ENCODE measurements at places on chromosomes 6 and 20. TPM values are rescaled to one million over a fixed set of nuclear protein-coding genes. Genes with fewer than 3 reads are reported as not detected.

NINL gene
- total RNA-seq: 2.3 TPM

MYLK4 gene
- total RNA-seq: 0.62 TPM

PRR18 gene
- not detected for total RNA-seq

CARMIL1 gene
- total RNA-seq: 5.4 TPM

TFAP2D gene
- total RNA-seq: not detected

VPS52 gene
- 79.1 TPM for total RNA-seq

MAPK13 gene
- 29.3 TPM for total RNA-seq

PPP1R16B gene
- 67.4 TPM for total RNA-seq

TPBG gene
- total RNA-seq: 0.35 TPM

ECT2L gene
- total RNA-seq: not detected

MAS1 gene
- total RNA-seq: not detected

DNA sequence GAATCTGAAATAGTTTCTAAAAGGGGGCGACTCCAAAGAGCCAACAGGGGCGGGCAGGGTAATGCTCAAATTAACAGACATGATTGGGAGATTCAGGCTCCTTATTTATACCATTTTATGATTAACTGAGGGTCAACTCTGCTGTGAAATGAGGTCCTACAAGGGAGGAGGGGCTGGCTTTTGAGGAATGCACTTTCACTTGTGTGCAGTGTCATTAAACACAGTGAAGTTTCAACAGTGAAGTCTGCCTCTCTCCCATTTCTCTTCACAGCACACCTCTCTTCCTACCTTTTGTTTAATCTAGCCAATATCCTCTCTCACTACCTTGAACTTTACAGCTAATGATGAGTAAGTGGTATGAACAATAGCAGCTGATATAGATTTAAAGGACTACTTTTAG, 557.3 kb upstream of the CITED2 start:
- H3K4me3 ChIP-seq: no peak overlapping the region

DNA sequence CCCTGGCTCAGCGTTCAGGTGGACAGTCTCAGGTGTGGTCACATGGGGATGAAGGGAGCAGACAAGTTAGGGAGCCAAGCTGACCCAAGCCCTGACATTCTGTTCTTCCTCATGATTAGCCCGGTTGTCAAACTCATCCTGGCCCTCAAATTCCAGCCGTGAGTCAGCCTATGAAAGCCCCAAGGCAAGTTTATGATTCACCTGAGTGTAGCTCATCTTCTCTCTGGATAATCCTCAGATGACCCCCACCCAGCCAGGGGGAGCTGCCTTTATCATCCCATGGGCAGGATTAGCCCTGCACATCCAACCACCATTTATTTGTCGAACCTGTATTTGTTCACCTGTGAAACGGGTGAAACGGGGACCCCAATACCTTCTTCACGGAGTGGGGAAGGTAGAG, 161.9 kb downstream of the DHX35 start:
- no peak overlapping the region for H3K4me3 ChIP-seq
- H3K4me1 ChIP-seq: no peaks in the 10 kb centered on the region
- no peak overlapping the region for H3K27ac ChIP-seq
- H3K36me3 ChIP-seq: no peaks in the 10 kb centered on the region
- peaks cover 3% of the 10 kb centered on the region for H3K27me3 ChIP-seq
- DNase-seq: no peak

- no peaks in the 10 kb centered on the region for H3K27me3 ChIP-seq
- H3K36me3 ChIP-seq: peaks cover 12% of the 10 kb centered on the region
- peaks cover 29% of the 10 kb centered on the region for H3K4me1 ChIP-seq
Measured at GRCh38 chr6:15359335-15359862, 113.5 kb downstream of the JARID2 start.

GRCh38 chr6:100691972-100692371, 189.2 kb downstream of the ASCC3 start:
- peaks cover under 1% of the 10 kb centered on the region for H3K36me3 ChIP-seq
- H3K27me3 ChIP-seq: no peaks in the 10 kb centered on the region
- no peak for DNase-seq
- H3K27ac ChIP-seq: no peak overlapping the region
- H3K4me3 ChIP-seq: no peak overlapping the region

DNA sequence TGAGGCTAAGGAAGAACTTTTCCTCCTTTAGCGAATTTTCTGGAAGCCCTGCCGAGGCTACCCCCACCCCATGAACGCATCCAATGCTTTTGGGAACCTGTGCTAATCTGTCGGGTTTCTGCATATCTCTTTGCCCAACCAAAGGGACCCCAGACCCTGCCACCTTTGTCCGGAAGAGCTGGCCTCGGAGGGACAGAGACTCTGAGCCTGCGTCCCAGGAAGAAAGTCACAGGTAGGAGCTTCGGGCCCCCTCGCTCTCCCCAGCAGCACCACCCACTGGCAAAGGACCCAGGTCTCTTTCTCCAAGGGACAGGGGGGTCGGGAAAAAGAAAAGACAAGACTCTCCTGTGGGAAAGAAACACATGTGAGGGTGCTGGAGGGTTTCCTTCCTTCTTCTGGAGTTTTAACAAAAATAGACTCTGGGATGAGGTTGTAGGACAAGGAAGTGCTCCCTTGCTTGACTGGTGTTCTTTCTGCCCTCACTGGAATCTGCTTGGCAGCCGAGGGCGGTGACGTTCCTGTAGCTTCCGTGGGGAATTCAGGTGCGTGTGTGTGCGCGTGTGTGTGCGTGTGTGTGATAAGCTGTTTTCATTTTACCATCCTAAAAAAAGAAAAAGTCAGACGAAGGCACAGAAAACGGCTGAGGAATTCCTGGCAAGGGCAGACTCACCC, 16.3 kb upstream of the FOXC1 start:
- no peak overlapping the region for H3K4me3 ChIP-seq
- H3K36me3 ChIP-seq: no peaks in the 10 kb centered on the region
- peaks cover 8% of the 10 kb centered on the region for H3K4me1 ChIP-seq
- DNase-seq: no peak
- peaks cover 44% of the 10 kb centered on the region for H3K27me3 ChIP-seq

GRCh38 chr6:27892649-27893058, 19.5 kb downstream of the OR2B2 start:
- H3K27me3 ChIP-seq: no peaks in the 10 kb centered on the region
- no peak overlapping the region for H3K27ac ChIP-seq
- no peak overlapping the region for H3K4me3 ChIP-seq
- peaks cover 39% of the 10 kb centered on the region for H3K4me1 ChIP-seq
- peaks cover 8% of the 10 kb centered on the region for H3K36me3 ChIP-seq
- DNase-seq: no peak

DNA sequence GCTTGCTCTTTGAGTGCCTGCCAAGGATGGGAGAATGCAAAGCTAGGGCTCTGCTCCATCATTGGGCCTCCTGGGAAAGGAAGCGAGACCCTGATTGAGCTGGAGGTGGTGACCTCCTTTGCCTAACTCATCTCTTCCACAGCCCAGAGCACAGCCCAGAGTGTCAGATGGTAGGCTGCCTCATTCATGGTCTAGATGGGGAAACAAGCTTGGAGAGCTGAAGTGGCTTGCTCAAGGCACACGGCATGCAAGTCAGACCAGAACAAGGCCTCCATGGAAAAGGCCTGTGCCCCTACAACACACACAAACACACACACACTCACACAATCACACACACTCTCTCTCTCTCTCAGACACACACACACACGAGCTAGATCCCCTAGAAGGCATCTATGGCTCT, 17.5 kb downstream of the TGM3 start:
- no peaks in the 10 kb centered on the region for H3K36me3 ChIP-seq
- no peak overlapping the region for H3K27ac ChIP-seq
- H3K4me3 ChIP-seq: no peak overlapping the region
- H3K4me1 ChIP-seq: no peaks in the 10 kb centered on the region
- no peaks in the 10 kb centered on the region for H3K27me3 ChIP-seq

- no peak overlapping the region for H3K27ac ChIP-seq
- no peak for DNase-seq
- H3K27me3 ChIP-seq: no peaks in the 10 kb centered on the region
Measured at GRCh38 chr6:42841844-42842584, 37.4 kb upstream of the RPL7L1 start.

- no peak for DNase-seq
- H3K36me3 ChIP-seq: no peaks in the 10 kb centered on the region
Measured at GRCh38 chr20:6685626-6686025, 81.9 kb upstream of the BMP2 start.

DNA sequence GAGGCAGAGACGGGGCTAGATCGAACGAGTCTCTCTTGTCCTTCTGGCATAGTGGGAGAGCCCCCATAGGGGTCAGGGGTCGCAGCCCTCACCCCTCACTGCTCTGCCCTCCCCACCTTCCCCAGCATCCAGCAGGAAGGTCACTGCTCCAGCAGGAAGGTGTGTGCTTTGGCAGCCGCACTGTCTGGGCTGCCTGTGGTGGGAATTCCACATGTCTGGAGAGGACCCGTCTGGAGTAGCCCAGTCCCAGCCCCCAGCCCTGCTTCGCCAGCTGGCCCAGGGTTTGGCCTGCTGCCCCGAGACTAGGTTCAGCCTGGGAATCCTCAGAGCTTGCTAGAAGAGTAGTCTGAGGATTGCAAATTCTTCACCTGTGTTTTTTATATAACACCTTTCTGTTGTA, 2.5 kb upstream of the R3HDML start:
- H3K27ac ChIP-seq: no peak overlapping the region
- no peak overlapping the region for H3K4me3 ChIP-seq
- no peak for DNase-seq
- no peaks in the 10 kb centered on the region for H3K4me1 ChIP-seq
- peaks cover 3% of the 10 kb centered on the region for H3K27me3 ChIP-seq

GRCh38 chr6:14596410-14596809, 478.8 kb downstream of the CD83 start:
- DNase-seq: no peak
- H3K36me3 ChIP-seq: no peaks in the 10 kb centered on the region
- no peak overlapping the region for H3K4me3 ChIP-seq
- H3K27me3 ChIP-seq: no peaks in the 10 kb centered on the region
- no peak overlapping the region for H3K27ac ChIP-seq

DNA sequence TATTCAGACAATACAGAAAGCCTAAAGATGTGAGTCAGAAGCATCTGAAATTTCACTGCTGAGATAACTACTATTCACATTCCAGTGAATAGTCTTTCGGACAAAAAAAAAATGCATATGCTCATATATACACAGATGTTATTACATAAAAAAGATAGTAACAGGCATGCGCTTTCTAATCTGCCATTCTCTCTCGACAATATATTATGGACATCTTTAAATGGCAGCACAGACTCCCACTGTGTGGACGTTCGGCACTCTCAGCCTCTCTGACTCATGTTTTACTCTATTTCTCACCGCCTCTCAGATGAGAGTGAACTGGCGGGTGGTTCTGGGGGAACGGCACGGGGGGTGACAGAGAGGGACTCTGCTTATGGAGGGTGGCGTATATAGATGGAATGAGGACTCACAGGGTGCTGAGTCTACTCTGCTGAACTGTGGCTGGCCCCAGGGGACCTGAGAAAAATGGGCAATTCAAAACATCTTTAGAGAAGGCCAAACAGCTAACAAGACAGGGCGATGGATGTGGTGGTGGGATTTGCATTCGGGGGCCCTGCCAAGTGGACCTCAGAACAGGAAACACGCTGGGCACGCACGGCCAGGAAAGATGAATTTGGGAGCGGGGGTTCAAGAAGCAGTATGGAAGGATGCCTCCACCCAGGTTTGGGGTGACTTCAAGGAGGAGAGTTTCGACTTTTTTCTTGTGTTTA, 68.9 kb downstream of the MDGA1 start:
- H3K27me3 ChIP-seq: peaks cover 16% of the 10 kb centered on the region
- no peak overlapping the region for H3K4me3 ChIP-seq
- H3K27ac ChIP-seq: no peak overlapping the region
- no peak for DNase-seq
- H3K4me1 ChIP-seq: peaks cover 6% of the 10 kb centered on the region

DNA sequence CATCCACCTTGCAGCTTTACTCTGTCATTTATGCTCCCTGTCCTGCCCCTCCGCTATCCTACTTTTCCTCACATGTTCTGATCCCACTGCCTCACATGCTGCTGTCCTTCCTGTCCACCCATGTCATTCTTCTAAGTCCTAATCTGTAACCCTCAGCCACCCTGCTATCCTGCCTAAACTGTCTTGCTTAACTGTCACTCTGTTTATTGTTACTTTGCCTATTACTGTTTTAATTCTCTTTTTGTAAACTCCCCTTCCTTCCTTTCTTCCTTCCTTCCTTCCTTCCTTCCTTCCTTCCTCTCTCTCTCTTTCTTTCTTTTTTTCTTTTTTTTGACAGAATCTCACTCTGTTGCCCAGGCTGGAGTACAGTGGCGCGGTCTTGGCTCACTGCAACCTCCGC, 1.4 kb downstream of the CUL9 start:
- DNase-seq: no peak
- peak overlapping the region; percentile 54 for H3K27ac ChIP-seq
- no peaks in the 10 kb centered on the region for H3K27me3 ChIP-seq
- peaks cover 50% of the 10 kb centered on the region for H3K4me1 ChIP-seq

DNA sequence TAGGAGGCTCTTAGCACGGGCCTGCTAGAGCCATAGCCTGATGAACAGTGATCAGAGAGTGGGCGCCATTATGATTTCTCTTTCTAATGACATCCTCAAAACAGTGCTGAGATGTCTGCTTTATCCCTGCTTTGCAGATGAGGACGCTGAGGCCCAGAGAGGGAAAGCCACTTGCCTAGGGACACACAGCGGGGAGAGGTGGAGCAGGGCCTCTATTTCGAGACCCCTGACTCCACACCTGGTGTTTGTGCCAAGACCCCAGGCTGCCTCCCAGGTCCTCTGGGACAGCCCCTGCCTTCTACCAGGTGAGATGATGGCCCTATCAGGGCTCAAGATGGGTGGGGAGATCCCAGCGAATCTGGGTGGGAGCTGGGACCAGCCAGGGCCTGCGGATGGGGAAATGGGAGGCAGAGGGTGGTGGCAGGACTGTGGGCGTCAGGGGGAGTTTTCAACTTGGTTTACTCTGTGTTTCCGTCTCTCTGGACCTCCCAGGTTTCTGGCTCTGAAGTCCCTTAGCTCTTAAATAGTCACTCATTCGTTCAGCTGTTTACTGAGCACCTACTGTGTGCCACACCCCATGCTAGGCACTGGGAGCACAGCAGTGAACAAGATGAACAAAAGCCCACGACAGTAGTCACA, 36.7 kb downstream of the SRC start:
- peaks cover 4% of the 10 kb centered on the region for H3K4me1 ChIP-seq
- no peaks in the 10 kb centered on the region for H3K36me3 ChIP-seq
- DNase-seq: no peak

- H3K27ac ChIP-seq: peak overlapping the region; percentile 41
- no peaks in the 10 kb centered on the region for H3K27me3 ChIP-seq
- peaks cover 44% of the 10 kb centered on the region for H3K4me1 ChIP-seq
- H3K36me3 ChIP-seq: peaks cover 12% of the 10 kb centered on the region
- no peak overlapping the region for H3K4me3 ChIP-seq
Measured at GRCh38 chr6:158056355-158056754, 74.7 kb downstream of the SYNJ2 start.

DNA sequence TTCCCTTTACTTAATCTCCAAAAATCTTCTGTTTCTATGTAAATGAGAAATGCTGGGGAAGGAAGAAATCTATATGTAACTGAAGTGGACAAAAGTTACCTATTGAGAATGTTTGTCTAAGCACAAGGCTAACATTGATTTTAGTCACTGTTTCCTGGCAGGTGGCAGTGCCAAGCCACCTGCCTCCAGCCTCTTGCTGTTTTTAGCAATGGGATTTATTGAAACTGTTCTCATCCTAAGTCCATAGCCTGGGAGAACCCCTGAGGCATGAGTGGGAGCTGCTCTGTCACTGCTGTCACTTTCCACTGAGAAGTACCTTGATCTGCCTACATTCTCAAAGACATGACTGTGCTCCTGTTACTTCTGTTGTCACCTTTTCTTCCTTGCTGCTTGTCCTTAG, 14.7 kb downstream of the ENPP3 start:
- no peaks in the 10 kb centered on the region for H3K27me3 ChIP-seq
- H3K4me1 ChIP-seq: no peaks in the 10 kb centered on the region
- H3K36me3 ChIP-seq: no peaks in the 10 kb centered on the region
- no peak for DNase-seq
- H3K27ac ChIP-seq: no peak overlapping the region

GRCh38 chr6:24613361-24614042, 32.5 kb downstream of the KIAA0319 start:
- no peak overlapping the region for H3K4me3 ChIP-seq
- H3K27me3 ChIP-seq: peaks cover 18% of the 10 kb centered on the region
- H3K36me3 ChIP-seq: no peaks in the 10 kb centered on the region
- H3K27ac ChIP-seq: no peak overlapping the region
- H3K4me1 ChIP-seq: no peaks in the 10 kb centered on the region
